ENCODE measurements at places on chromosomes 11 and 22. TPM values are rescaled to one million over a fixed set of nuclear protein-coding genes. Genes with fewer than 3 reads are reported as not detected.

- DNase-seq = peak; percentile 60
Measured at GRCh38 chr22:17915188-17915587, 109.2 kb downstream of the MICAL3 start.

GRCh38 chr11:44585421-44585820 lies 20.0 kb downstream of the CD82 start:
- DNase-seq = no peak

- DNase-seq = no peak
Measured at GRCh38 chr11:88064097-88064705, 111.0 kb downstream of the RAB38 start.

- no peak for DNase-seq
Measured at GRCh38 chr11:130787092-130787616, 129.1 kb downstream of the SNX19 start.

The DDTL gene
- 0.88 TPM for total RNA-seq

DNA sequence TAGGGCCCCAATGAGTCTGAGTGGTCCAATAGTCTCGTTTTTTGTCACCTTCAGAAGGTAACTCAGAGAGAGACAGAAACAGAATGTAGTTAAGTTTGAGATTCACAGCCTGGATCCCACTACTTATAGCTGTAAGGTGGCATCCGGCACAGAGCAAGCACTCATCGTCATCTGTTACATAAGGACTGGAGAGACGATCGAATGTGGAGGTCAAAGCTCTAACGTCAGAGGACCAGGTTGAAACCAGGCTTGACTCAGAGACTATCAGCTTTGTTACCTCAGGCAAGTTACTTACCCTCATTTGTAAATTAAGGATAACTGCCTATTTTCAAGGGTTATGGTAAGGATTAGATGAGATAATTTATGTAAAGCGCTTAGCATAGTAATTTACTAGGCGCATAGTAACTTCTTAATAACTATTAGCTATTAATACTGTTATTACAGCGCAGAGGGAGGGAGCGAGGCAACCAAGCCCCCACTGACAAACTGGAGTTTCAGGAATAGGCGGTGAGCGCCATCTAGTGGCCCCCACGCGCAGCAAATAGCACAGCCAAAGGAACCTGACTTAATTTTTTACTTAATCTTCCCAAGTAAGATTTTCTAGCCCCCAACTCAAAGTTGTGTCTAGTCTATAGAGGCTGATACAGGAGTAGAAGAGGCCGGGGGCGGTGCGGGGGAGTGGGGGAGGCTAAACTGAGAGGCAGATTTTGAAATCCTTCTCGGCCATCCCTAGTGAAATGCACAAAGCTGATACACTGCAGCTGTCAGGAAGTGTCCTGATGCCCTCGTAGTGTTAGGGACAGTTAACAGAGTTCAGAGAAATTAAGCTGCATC lies 29.0 kb upstream of the API5 start:
- no peak for DNase-seq

DNA sequence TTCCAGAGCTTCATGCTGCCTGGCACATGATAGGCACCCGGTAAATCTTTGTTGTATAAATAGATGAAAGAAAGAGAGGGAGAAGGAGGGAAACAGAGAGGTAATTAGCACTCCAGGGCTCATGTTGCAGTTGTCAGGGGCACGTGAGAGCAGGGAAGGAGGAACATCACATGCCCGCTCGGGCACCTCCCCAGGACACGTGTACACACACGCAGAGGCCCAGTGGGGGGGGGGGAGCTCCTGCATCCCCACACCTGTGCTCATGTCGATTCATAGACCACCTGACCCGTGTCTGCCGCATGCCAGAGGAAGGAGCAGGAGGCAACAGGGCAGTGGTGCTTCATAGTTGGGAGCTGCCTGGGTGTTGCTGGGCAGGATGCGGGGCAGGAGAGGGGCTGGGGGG lies 37.1 kb upstream of the NNMT start:
- DNase-seq = peak; percentile 98

DNA sequence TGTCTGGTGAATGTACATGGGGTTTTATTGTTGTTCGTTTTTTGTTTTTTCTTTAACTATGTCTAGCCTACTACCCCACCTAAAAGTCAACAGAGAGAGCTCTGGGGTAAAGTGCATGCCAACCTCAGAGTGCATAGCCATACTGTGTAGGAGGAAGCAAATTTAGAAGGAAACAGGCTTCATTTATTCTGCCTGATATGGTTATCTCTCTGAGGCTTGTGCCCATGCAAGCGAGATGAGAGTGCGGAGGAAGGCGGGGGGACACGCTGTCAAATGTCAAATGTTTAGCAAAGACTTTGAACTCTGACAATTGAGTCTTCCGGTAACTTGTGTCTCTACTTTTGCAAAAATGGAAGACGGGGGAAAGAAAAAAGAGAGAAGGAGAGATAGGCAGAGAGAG lies 295.5 kb downstream of the ETS1 start:
- no peak for DNase-seq

- no peak for DNase-seq
Measured at GRCh38 chr11:122128146-122128545, 12.1 kb upstream of the BLID start.

- no peak for DNase-seq
Measured at GRCh38 chr11:102260241-102260640, 57.0 kb upstream of the BIRC3 start.

- no peak for DNase-seq
Measured at GRCh38 chr11:120637131-120637530, 125.6 kb downstream of the GRIK4 start.

The OR5B21 gene
- not detected for total RNA-seq

The SMDT1 gene
- total RNA-seq = 9.7 TPM

The FAM111B gene
- not detected for total RNA-seq

- DNase-seq = no peak
Measured at GRCh38 chr11:68373815-68374501, 61.6 kb downstream of the LRP5 start.

The FLRT1 gene
- total RNA-seq = not detected

The SYCE3 gene
- total RNA-seq = not detected

Data from gastrocnemius medialis (tissue), 4 donors.